ENCODE measurements at places on chromosomes 4 and X. TPM values are rescaled to one million over a fixed set of nuclear protein-coding genes. Genes with fewer than 3 reads are reported as not detected.

The FAM47A gene
- total RNA-seq, result not detected

The KCTD8 gene
- 0.43 TPM for total RNA-seq

The TIGD4 gene
- 0.59 TPM for total RNA-seq

The HS6ST2 gene
- total RNA-seq, result 3.1 TPM

The TEC gene
- 0.71 TPM for total RNA-seq

The ZCCHC4 gene
- total RNA-seq, result 2.2 TPM

The ARHGAP36 gene
- total RNA-seq, result not detected

The SLC9B1 gene
- 0.47 TPM for total RNA-seq

The ZNF157 gene
- 0.09 TPM for total RNA-seq

The UNC5C gene
- total RNA-seq, result 0.84 TPM

The HTN3 gene
- total RNA-seq, result not detected

The F8A1 gene
- 14.8 TPM for total RNA-seq

The GAGE12H gene
- not detected for total RNA-seq

Data from pancreas (tissue), 10 donors.